ENCODE measurements at places on chromosomes 4 and X. TPM values are rescaled to one million over a fixed set of nuclear protein-coding genes. Genes with fewer than 3 reads are reported as not detected.

DNA sequence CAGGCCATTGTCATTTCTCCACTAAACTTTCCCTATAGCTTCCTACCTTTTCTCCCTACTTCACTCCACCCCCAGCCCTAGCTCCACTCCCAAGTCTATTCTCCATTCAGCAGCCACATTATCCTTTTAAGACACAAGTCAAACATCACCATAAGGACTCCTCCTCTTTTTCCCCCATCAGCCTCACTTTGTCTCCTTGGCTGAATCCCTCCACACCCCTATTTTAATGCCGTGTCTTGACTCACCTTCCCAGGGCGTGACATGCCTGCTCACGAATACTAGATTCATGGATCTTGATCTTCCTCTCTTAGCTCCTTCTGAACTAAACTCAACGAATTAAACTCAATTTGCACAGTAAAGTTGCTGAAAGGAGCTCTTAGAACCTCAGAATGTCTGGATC is 281.9 kb downstream of the PTTG2 start:
- no peak for DNase-seq

- no peak for DNase-seq
These were observed 37.8 kb downstream of the RNF175 start for GRCh38 chr4:153722036-153722435.

RHOXF2B gene
- 0.10 TPM for total RNA-seq

SPARCL1 gene
- total RNA-seq, result 5.1 TPM

- DNase-seq, result no peak
These were observed 828.7 kb downstream of the PCDH7 start for GRCh38 chr4:31548823-31549222.

DNA sequence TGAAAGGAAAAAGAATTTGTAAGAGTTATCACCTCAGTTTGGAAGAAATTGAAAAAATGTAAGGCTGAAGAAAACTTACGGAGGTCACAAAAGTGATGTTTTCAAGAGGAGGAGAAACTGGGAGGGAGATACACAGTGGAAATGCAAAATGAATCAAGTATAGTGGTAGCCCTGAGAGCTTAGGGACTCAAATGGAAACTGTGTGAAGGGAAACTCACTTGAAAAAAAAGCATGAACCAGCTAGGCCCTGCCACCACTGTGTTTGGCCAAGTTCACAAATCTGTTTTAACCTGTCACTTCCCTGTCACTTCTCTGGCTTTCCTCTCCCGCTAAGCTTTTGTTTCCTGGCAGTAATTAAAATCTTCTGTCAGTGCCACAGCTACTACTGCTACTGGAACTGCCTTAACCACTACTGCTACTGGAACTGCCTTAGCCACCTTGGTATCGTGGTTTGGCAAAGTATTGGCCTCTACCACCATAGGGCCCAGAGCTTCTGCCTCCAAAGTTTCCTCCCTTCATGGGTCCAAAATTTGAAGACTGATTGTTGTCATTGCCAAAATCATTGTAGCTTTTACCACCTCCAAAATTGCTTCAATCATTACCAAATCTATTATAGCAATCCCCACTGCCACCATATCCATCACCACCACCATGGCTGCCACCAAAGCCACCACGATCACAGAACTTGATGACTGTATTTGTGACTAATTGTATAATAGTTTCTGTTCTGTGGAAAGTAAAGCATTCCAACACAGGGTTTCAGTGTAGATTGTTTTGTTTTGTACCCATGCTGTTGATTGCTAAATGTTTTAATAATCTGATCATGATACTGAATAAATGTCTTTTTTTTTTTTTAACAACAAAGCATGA is 41.5 kb downstream of the SMARCA5 start:
- DNase-seq, result no peak

DNA sequence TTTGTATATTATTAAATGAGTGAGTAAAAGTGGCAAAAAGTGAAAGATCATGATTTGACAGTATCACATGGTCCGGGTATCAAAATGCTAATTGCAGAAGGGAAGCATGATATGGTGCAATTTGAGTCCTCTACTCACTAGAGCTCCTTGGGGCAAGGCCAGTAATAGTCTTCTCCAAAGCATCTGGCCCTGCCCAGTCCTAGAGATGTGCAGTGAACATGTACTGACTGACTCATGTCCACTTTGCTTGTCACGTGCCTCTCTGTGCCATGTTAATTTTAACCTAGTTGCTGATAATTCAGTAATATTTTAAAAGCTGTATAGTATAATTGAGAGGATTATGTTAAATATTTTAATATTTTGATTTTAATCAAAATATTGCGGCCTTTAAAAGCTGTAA is 54.6 kb upstream of the TENM3 start:
- no peak for DNase-seq

DNA sequence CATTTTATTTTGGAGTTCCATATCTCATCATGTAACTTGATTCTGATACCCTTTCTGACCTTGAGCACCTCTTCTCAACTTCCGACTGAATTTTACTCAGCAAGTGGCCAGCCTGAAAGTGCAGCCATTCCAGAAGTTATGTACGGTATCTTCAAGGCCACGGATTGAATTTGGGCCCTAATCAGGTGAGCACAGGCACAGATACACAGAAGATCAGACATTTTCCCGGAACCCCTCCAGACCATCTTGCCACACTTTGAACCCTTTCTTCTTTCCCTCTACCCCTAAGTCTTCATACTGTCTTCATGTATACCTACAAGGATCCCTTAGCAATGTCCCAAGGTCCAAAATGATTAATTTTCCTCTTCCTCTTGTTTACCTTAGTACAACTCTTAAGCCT is 108.2 kb downstream of the FNIP2 start:
- DNase-seq, result no peak

DNA sequence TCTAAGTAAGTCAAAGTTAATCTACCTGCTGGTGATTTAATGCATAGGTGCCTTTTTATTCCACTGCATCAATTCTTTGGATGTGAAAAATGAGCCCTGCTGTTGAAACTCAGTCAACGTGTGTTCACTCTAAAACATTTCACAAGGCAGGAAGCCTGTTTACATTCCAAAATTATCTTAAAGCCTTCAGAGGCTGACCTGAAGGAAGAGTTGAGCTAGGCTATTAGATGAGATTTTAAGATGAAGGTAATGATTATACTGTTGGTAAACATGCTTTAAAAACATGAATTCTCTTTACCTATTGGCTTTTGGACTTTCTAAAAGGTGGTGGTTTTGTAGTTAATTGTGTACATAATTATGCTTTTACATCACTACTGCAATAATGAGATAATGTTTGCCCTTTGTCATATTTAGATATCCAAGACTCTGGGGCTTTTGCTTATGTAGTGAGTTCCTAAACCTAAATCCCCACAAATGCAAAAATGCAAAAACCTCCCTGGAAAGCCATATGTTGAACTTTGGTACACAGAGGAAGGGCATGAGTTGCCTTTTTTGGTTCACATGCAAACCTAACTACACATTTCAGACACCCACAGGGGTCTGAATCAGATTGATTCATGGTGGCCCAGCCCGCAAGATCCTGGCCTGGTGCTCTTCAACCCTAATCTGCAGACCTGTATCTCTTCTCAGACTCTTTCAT is 92.3 kb downstream of the KLHL8 start:
- no peak for DNase-seq

- DNase-seq, result no peak
These were observed 14.6 kb downstream of the HMX1 start for GRCh38 chr4:8856835-8857621.

DNA sequence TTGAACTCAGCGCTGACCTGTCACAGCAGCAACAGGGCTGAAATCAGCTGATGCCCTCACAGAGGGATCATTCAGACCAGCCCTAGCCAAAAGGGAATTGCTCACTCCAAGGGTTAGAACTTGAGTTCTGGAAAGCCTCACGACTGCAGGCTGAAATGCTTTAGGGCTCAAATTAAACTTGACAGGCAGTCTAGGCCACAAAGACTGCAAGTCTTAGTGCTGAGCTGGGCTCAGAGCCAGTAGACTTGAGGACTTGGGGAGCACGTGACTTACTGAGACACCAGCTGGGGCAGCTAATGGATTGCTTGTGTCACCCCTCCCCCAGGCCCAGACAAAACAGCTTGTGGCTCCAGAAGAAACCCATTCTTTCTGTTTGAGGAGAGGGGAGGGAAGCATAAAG is 119.0 kb upstream of the SLC6A14 start:
- DNase-seq, result no peak

GJB1 gene
- total RNA-seq, result 255 TPM

DNA sequence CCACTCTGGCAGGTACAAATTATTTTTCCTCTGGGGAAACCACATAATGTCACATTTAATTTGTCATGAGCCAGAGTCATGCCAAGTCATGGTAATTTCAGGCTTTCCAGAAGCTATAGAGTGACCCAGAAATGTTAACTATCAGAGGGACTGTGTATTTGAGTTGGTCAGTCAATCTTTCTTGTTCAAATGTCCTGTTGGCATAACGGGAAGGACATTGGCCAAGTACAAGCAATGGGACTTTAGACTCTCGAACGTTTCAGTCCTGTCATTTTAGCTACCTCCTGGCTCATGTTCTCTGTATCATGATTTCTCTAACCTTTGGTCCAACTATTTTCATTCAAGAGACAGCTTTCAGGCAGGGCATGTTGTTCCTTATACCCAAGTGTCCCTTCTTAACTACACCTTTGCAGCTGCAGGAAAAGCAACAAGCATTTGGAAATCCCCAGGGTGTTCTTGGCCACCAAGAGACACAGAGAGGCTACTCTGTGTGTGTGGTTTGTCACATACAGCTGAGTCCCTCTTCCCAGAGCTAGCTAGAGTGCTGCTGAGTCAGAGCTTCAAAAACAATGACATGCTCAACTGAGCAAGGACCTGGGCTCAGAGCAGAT is 142.6 kb downstream of the EGF start:
- DNase-seq, result peak; percentile 72

DNA sequence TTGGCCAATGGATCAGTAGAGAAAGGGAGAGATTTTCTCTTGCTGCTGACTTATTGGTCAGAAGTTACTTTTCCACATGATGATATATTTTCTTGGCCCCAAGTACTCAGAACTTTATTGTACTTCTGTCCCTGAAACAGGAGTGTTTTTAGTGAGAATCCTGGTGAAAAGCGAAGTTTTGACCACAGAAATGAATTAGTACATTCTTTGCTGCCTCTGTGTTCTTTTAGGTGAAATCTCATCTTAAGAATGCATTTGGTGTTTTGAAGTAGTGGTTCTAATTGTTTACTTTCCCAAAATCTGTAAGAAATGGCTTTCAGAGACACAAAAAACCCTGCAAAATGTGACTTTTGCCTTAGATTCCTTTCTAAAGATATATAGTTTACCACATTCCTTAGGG is 240.4 kb downstream of the FRMPD4 start:
- DNase-seq, result no peak

NEIL3 gene
- total RNA-seq, result 0.08 TPM

DNA sequence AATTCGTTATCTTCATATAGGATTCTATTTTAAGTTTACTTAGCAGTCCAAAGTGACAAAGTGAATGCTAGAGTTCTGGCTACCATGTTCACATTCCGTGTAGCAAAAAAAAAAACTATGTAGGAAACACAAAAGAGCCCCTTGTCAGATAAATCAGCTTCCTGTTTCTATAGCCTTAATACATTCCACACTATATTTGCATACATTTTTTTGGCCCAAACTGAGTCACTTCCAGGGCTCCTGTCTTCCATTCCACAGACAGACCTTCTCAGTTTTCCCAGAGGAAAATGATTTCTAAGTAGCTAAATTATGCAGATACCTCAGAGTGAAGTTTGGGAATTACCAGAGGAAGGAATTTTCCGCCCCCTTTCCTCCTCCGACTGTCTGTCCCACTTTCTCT is 841.9 kb upstream of the HS3ST1 start:
- no peak for DNase-seq
